ENCODE measurements at places on chromosomes 4 and X.

GRCh38 chrX:72479324-72480274 is 93.0 kb downstream of the HDAC8 start:
- no peak for DNase-seq

GRCh38 chr4:96504386-96504785 is 664.5 kb downstream of the PDHA2 start:
- no peak for DNase-seq

- DNase-seq = no peak
Observed at GRCh38 chr4:9944431-9945425, 76.6 kb downstream of the SLC2A9 start.

DNA sequence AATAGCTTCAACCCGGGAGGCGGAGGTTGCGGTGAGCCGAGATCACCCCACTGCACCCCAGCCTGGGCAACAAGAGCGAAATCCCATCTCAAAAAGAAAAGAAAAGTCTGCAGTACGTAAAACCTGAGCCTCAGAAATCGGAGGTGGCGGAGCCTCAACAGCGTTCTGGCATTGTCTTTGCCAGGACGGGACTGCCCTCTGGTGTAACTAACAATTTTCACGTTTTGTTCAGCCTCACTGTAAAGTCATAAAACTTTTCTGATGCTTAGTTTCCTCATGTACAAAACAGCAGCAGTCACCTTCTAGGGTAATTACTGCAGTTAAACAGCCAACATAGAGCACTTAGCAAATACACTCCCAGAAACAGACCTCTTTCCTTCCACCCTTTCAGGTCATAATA is 121.7 kb downstream of the RBM47 start:
- no peak for DNase-seq

- DNase-seq = no peak
Observed at GRCh38 chr4:120971884-120972283, 49.4 kb upstream of the PRDM5 start.

DNA sequence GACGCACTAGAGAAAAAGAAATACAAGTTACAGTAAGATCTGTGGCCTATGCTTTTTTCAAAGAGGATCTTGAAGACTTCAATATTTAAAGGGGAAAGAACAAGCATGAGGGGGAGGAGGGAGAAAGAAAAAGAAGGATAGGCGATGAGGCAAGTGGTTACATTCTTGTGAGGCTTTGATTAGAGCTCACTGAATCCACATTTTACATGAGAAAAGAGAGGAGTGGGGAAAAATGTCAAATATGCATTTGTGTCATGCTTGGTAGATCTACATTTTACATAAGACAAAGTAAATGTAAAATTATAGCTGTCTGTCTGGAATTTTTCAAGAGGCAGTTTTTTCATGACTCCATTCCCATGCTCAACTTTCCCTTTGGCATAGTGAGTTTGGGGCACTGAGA is 965.9 kb downstream of the FSTL5 start:
- no peak for DNase-seq

- no peak for DNase-seq
Observed at GRCh38 chrX:20438871-20439526, 172.3 kb upstream of the RPS6KA3 start.
